Coronary artery (tissue), 2 donors: ENCODE measurements at places on chromosomes 2 and 18.

DNA sequence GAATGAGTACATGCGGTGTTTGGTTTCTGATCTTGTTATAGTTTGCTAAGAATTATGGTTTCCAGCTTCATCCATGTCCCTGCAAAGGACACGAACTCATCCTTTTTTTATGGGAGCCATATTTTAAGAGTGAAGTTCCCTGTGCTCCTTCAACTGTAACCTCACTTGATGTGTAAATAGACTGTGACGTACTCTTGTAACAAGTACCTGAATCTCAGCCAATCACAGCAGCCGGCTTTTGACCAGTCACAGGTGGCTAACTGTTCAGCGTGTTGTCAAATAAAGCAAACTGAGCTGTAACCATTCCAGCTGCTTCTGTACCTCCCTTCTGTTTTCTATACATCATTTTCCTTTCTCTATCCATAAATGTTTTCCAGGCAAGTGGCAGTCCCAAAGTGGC is 774.3 kb upstream of the HS6ST1 start:
- DNase-seq, result no peak

DNA sequence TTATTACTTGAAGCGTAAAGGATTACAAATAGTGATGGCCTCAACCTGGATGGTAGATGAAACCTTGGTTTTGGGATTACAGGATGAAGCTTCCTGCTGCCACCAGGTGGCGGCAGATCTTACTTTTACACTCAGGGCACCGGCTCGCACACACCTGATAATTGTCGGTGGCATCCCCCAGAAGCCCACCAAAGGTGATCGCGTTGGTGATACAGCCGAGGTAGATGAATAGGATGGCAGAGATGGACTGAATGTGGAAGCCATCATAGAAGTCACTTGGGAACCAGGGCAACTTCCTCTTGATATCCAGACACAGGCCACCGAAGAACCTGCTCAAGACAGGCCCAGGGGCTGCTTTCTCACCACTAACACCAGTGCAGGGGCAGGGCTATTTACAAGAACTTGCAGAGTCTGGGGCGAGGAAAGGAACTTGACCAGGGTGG is 51.8 kb downstream of the MTHFD2 start:
- DNase-seq, result no peak

DNA sequence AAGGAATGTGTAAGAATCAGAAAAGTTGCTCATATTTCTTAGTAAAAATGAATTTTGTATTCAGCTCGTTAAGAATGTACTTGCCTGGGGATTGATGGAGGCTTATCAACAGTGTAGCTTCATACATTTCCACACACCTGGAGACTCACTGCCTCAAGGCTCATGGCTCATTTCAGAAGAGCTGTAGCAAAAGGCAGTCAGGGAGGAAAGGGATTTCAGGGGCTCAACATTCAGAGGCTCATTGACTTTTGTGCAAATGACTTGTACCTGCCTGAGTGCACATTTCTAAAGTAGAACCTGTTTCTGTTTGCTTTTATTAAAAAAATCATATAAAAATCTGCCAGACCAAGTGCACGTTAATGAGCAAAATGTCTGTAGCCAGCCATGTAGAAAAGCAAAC is 304.4 kb downstream of the KCNS3 start:
- no peak for DNase-seq

- no peak for DNase-seq
Measured at GRCh38 chr2:230862292-230862691, 2.5 kb upstream of the ITM2C start.

DNA sequence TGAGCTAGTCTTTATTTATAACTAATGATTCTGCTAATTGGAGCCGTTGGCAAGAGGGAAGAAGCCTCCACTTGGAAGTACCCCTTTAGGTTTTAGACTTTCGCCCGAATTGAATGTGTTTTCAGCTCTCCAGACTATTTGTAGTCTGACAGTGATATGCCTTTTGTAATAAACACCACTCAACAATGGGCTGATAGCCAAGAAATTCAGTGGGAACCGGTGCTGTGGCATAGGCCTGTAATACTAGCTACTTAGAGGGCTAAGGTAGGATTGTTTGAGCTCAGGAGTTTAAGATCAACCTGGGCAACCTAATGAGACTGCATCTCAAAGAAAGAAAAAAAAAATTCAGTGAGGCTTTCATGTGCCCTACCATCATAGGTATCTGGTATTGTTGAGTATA is 13.6 kb upstream of the ZSCAN30 start:
- no peak for DNase-seq

- peak; percentile 17 for DNase-seq
Measured at GRCh38 chr18:79373736-79374135, 22.0 kb upstream of the NFATC1 start.

DNA sequence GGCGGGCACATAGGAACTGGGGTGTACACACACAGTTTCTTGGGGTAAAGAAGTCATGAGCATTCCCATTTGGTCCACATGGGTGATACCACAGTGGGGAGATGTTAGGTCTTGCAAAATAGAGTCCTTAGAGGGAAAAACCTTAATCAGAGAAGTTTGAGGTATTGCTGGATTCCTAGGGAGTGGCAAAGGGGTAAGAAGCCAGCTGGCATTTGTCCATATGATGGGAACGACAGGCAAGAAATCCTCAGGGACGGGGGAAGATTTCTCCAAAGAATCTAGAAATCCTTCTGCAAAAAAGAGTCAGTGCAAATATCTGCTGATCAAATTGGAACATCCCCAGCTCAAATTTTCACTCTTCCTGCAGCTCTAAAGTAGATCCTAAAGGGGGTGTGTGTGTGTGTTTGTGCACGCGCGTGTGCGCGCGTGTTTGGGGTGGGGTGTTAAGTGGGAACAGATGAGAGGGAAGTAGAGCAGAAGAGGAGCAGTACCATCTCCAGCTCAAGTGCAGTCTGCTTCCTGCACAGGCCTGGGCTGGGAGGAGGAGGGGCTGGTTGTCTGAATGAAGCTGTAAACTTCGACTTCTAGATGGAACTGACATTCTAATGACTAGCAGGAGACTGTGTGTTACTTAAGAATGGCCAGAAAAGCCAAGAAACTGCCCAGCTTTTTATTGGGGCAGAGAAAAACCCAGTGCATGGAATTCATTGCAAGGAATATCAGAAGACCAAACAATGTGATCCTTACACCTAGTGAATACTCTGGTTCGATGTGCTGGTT is 168.0 kb downstream of the SPP2 start:
- no peak for DNase-seq

- DNase-seq, result no peak
Measured at GRCh38 chr2:213119061-213119809, 32.2 kb downstream of the IKZF2 start.
